ENCODE measurements at places on chromosomes 6 and 20. TPM values are rescaled to one million over a fixed set of nuclear protein-coding genes. Genes with fewer than 3 reads are reported as not detected.

GRCh38 chr6:165873976-165874375 is 210.9 kb upstream of the PDE10A start:
- no peak overlapping the region for H3K27ac ChIP-seq
- H3K27me3 ChIP-seq: no peaks in the 10 kb centered on the region
- no peaks in the 10 kb centered on the region for H3K4me1 ChIP-seq
- H3K36me3 ChIP-seq: no peaks in the 10 kb centered on the region
- no peak for DNase-seq

MMUT gene
- polyA plus RNA-seq: 22.6 TPM

GRCh38 chr6:169976301-169977081 is 225.1 kb downstream of the ERMARD start:
- no peak overlapping the region for H3K4me3 ChIP-seq
- no peaks in the 10 kb centered on the region for H3K27me3 ChIP-seq
- no peak for DNase-seq
- H3K27ac ChIP-seq: no peak overlapping the region
- no peaks in the 10 kb centered on the region for H3K4me1 ChIP-seq
- no peaks in the 10 kb centered on the region for H3K36me3 ChIP-seq

DNA sequence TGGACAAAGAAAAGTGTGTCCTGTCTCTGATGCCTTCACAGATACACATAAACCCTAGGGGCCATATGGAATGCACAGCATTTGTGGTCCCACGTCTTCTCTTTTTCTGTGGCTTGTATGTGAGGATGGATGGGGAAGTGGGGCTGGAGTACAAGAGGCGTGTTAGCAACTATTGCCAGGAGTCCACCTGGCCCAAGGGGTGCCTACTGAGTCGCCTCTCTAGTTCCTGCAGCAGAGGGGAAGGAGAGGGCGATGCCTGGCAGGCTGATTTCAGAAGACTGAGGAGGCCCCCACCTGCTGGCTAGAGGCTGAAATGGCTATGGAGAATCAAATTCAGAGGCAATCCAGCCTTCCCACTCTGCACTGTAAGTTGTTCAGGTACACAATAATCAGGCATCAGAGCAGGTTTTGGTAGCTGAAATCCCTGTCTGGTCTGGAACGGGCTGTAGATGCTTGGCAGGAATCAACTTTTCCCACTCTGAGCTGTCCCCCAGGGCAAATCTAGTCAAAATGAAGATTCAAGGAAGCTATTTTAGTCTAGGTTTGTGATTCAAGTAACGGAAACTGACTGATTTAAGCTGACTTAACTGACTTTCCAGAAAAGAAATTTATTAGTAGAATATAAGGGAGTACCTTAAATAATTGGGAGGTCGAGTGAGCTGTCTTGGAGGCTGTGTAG is 14.9 kb upstream of the PPARD start:
- no peaks in the 10 kb centered on the region for H3K27me3 ChIP-seq
- no peak overlapping the region for H3K27ac ChIP-seq
- no peaks in the 10 kb centered on the region for H3K36me3 ChIP-seq
- peak; percentile 68 for DNase-seq
- H3K4me3 ChIP-seq: no peak overlapping the region
- H3K4me1 ChIP-seq: no peaks in the 10 kb centered on the region

GRCh38 chr20:47583551-47583950 is 81.9 kb downstream of the NCOA3 start:
- no peaks in the 10 kb centered on the region for H3K27me3 ChIP-seq
- no peaks in the 10 kb centered on the region for H3K36me3 ChIP-seq
- no peak for DNase-seq
- no peak overlapping the region for H3K4me3 ChIP-seq
- H3K4me1 ChIP-seq: peaks cover 6% of the 10 kb centered on the region

DNA sequence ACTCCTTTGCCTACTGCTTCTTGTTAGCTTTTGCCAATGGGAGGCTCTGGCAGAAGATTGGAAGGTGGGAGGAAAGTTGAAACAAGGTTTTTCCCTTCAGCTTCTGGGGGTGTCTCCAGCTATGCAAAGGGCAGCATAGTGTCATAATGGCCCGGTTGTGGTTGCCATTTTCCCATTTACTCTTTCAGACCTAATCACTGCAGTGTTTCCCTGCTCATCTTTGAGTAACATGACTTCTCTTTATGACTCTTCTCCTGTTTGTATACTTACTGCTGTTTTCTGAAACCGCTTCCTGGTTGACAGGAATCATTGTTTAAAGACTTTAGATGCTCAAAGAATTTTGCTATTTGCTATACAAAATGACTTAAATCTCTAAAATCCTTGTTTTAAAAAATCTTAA is 19.9 kb downstream of the NRN1 start:
- H3K36me3 ChIP-seq: no peaks in the 10 kb centered on the region
- no peak overlapping the region for H3K27ac ChIP-seq
- H3K4me3 ChIP-seq: no peak overlapping the region

- no peaks in the 10 kb centered on the region for H3K4me1 ChIP-seq
- no peaks in the 10 kb centered on the region for H3K27me3 ChIP-seq
- H3K4me3 ChIP-seq: no peak overlapping the region
- no peak overlapping the region for H3K27ac ChIP-seq
Observed at GRCh38 chr6:137894779-137895385, 27.8 kb downstream of the TNFAIP3 start.

- no peaks in the 10 kb centered on the region for H3K4me1 ChIP-seq
- no peak overlapping the region for H3K27ac ChIP-seq
- no peaks in the 10 kb centered on the region for H3K27me3 ChIP-seq
- DNase-seq: no peak
- H3K4me3 ChIP-seq: no peak overlapping the region
Observed at GRCh38 chr20:4889446-4889845, 111.9 kb downstream of the SLC23A2 start.

GRCh38 chr6:96150431-96150830 is 134.7 kb downstream of the FUT9 start:
- no peaks in the 10 kb centered on the region for H3K4me1 ChIP-seq
- no peak for DNase-seq
- H3K4me3 ChIP-seq: no peak overlapping the region
- H3K27ac ChIP-seq: no peak overlapping the region
- H3K27me3 ChIP-seq: no peaks in the 10 kb centered on the region
- H3K36me3 ChIP-seq: no peaks in the 10 kb centered on the region

GRCh38 chr6:164188861-164189260 is 774.3 kb downstream of the QKI start:
- H3K27ac ChIP-seq: no peak overlapping the region
- no peaks in the 10 kb centered on the region for H3K4me1 ChIP-seq
- no peaks in the 10 kb centered on the region for H3K27me3 ChIP-seq
- no peak for DNase-seq
- no peak overlapping the region for H3K4me3 ChIP-seq

DNA sequence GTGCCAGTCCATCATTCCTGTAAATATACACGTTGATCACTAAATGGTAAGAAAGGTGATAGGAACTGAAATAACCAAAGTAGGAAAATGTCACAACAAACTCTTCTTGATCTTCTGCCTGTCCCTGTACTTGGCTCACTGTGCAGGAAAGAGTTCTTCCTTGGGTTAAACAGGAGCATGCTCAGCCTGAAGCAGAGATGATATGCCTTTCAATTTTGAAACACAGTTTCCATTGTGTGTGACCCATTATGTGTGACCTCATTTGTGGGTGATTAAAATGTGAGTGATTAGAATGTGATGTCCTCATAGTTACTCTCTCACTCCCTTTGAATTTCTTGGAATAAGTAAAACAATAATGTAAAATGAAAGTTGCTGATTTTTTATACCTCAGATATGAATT is 427.2 kb upstream of the AGPAT4 start:
- H3K27ac ChIP-seq: no peak overlapping the region
- no peaks in the 10 kb centered on the region for H3K27me3 ChIP-seq
- peak; percentile 70 for DNase-seq
- no peaks in the 10 kb centered on the region for H3K36me3 ChIP-seq
- no peak overlapping the region for H3K4me3 ChIP-seq

LPA gene
- 0.28 TPM for polyA plus RNA-seq

DNA sequence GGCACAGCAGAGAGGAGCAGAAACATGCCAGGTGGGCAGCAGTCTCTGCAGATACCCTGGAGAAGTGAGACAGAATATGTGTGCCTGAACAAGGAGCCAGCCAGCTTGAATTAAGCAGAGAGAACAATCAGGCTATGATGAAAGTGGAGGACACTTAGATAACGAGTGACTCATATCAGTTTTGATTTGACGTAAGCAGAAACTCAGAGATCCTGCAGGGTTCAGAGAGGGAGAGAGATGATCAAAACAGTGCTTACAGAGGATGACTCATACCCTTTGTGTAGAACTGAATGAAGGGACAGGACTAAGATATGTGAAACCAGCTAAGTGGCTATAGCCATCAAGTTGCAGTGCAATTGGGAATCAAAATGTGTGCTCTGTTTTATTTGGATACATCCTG is 300.7 kb downstream of the TENT5A start:
- H3K27me3 ChIP-seq: no peaks in the 10 kb centered on the region
- DNase-seq: peak; percentile 28
- H3K27ac ChIP-seq: peak overlapping the region; percentile 59
- H3K36me3 ChIP-seq: no peaks in the 10 kb centered on the region

- H3K4me3 ChIP-seq: no peak overlapping the region
- no peaks in the 10 kb centered on the region for H3K4me1 ChIP-seq
- H3K36me3 ChIP-seq: no peaks in the 10 kb centered on the region
- H3K27me3 ChIP-seq: no peaks in the 10 kb centered on the region
- DNase-seq: no peak
Observed at GRCh38 chr6:112592159-112592558, 245.0 kb downstream of the RFPL4B start.

DNA sequence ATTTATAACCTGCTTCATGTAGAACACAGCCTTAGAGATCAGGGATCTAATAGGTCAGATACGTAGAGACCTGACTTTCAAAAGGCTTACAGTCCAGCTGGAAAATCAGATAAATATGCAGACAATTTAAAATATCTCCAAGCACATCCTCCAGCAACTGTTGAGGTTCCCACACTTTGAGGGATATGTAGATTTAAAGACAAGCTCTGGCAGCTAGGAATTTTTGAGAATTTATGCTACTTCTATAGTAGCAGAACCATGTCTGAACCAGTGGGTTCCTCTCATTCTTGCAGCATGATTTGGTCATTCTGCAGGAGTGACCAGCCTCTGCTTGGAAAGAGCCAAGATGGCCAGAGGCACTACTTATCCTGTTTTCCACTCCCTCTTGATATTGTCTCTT is 60.5 kb downstream of the CYB5R4 start:
- H3K4me3 ChIP-seq: no peak overlapping the region
- H3K36me3 ChIP-seq: no peaks in the 10 kb centered on the region
- no peak overlapping the region for H3K27ac ChIP-seq
- no peaks in the 10 kb centered on the region for H3K4me1 ChIP-seq
- no peaks in the 10 kb centered on the region for H3K27me3 ChIP-seq
- no peak for DNase-seq

- H3K36me3 ChIP-seq: no peaks in the 10 kb centered on the region
- H3K27me3 ChIP-seq: no peaks in the 10 kb centered on the region
- no peak overlapping the region for H3K4me3 ChIP-seq
- DNase-seq: no peak
- no peak overlapping the region for H3K27ac ChIP-seq
- no peaks in the 10 kb centered on the region for H3K4me1 ChIP-seq
Observed at GRCh38 chr6:161523362-161523761, 249.5 kb upstream of the AGPAT4 start.

EPPIN gene
- polyA plus RNA-seq: 251 TPM

- no peak overlapping the region for H3K27ac ChIP-seq
- no peaks in the 10 kb centered on the region for H3K27me3 ChIP-seq
- DNase-seq: no peak
- H3K36me3 ChIP-seq: no peaks in the 10 kb centered on the region
- H3K4me3 ChIP-seq: no peak overlapping the region
Observed at GRCh38 chr6:150639823-150640331, 40.2 kb downstream of the PLEKHG1 start.

DNA sequence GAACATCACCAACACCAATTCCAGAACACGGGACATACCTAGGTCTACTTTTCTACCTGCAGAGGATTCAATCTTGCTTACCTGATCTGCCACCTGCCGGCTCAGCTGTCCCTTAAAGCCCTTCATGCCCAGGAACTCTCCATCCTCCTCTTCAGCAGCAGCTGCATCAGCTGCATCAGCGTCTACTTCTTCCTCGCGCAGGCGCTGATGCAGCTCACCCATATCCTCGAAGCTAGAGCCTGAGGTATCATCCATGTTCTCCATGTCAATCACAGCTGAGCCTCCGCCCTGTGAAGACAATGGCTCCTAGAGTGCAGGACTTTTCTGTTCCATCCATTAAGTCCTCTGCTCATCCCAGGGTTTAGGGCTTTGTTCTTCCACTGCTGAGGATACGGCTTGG is 918 bp downstream of the YIPF3 start:
- H3K27ac ChIP-seq: no peak overlapping the region
- H3K4me3 ChIP-seq: peak overlapping the region; percentile 92
- peaks cover 24% of the 10 kb centered on the region for H3K4me1 ChIP-seq
- no peak for DNase-seq
- no peaks in the 10 kb centered on the region for H3K27me3 ChIP-seq
- no peaks in the 10 kb centered on the region for H3K36me3 ChIP-seq

TRIM40 gene
- 7.5 TPM for polyA plus RNA-seq

GHRH gene
- not detected for polyA plus RNA-seq

- no peaks in the 10 kb centered on the region for H3K36me3 ChIP-seq
- peak overlapping the region; percentile 51 for H3K27ac ChIP-seq
- no peak overlapping the region for H3K4me3 ChIP-seq
- no peak for DNase-seq
Observed at GRCh38 chr6:108575905-108576494, 15.3 kb downstream of the FOXO3 start.

C6orf15 gene
- polyA plus RNA-seq: not detected

RSPO3 gene
- 6.6 TPM for polyA plus RNA-seq

WFDC10B gene
- 4.3 TPM for polyA plus RNA-seq

DNA sequence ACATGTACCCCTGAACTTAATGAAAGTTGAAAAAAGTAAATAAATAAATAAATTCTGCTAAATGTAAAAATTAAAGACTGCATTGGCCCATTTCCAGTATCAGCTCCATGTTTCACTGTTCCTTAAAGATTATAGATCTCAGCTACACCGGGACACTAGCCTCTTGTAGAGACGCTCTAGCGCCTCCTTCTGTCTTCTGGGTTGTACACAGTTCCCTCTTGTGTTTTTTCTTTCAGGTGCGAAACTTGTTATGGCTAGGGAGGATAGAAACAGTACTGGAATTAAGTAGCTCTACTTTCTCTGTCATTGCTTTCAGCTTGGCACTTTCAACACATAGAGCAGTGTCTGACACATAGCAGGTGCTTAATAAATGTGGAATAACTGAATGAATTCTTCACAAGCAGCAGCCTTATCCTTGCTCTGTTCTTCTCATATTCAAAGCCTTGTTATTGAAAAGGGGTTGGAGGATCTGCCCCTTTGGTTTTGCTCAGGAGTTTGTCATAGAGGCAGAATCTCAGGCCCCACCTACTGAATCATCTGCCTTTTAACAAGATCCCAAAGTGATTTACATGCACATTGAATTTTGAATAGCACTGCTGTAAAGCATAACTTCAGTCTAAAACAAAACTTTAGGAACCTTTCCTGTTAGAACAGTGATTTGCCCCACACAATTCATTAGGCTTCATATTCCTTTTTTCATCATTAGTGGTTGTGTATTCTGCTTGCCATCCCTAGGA is 92.3 kb downstream of the FIG4 start:
- H3K4me3 ChIP-seq: no peak overlapping the region
- no peak overlapping the region for H3K27ac ChIP-seq
- peak; percentile 51 for DNase-seq
- H3K4me1 ChIP-seq: no peaks in the 10 kb centered on the region
- H3K27me3 ChIP-seq: no peaks in the 10 kb centered on the region
